WTC11 (cell line): ENCODE measurements at places on chromosomes 7 and 10.

DNA sequence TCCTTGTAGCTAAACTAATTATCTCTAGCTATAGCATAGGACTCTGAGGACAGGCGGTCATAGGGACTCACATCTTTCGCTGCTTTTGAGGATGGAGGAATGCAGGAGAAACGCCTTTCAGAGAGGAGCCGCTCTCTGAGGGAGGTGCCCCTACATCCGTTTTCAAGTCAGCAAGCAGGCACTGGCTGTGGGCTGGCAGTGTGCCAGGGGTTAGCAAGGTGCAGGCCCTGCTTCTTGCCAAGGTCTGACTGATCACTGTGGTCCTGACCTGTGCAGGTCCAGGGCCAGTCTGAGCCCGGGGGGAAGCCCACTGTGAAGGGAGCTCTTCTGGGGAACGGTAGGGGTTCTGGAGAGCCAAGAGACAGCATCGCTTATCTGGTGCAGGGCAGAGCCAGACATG lies 89.4 kb downstream of the SH3PXD2A start:
- no peak for DNase-seq

DNA sequence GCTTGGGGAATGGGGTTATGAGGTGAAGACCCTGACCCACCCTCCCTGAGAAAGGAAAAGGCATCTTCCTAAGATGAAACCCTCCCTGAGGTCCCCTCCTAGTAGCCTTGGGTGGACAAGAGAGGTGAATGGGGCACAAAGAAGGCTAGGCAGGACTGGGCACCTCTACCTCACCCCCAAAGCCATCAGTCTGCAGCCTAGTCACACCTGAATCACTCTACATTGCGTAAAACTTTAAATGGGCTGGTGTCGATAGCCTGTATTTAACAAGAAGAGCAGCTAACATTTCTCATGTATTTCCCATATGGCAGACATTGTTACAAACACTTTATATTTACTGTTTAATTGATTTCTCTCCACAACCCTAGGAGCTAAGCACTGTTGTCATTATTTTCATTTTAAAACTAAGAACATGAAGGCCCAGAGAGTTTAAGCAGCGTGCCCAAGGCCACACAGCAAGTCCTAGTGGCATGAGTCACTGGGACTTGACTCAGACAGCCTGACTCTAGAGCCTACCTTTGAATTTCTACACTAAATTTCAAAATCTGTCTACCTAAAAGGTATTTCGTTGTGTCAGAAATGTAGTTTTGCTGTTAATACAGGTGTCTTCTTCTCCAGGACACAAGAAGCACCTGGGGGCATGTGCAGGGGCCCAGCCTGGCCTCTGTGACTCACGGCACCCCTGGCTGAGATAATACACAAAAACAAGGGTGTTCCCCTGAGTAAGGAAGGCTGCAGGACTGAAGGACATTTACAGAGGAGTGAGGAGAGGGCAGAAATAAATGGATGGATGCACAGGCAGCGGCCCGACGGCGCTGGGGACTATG lies 3.4 kb downstream of the AOC1 start:
- DNase-seq: no peak

DNA sequence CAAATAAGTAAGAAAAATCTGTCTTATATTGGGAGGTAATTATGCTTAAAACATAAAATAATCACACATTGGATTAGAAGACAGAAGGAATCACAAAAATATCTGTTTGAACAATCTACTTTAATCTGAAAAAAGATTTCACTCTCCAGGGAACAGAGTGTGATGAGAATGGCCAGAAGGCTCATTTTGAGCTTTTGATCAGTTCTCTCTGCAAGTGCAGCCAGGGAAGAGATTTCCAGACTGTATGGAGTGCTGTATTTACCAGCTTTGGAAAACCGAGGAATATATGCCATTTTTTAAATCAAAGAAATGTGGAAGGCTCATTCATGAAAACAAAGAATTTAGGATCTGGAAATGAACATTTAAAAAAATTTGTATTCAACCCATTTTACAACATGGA lies 83.0 kb upstream of the WAC start:
- no peak for DNase-seq

DNA sequence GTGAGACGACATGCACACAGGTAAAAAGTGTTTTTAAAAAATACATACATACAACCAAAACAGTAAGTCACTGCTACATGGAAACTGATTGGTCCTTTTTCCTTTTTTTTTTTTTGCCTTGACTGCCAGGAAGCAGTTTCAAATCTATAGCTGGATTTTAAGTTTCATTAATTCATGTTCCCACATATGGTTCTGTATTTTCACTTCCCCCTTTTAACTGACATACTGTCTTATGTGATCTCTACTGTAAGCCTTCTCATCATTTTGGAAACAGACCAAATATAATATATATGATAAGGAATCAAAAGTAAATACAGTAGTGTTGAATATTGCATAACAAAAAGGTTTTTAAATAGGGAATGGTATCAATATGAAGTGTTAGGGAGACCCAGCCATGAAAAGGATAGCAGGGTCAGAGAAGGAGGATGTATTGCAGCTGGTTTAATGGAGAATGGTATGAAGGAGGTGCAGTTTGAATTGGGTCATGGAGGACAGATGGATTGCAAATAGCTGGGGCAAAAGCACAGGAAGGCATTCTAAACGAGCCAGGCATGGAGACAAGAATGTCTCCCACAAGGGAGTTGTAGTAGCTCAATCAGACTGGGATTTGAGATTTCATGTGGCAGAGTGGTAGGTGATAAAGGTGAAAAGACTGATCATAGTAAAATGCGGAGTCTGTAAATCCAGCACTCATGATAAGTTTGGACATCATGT lies 5.4 kb downstream of the CAV1 start:
- no peak for DNase-seq

GRCh38 chr7:5361446-5362127 lies 62.0 kb downstream of the TNRC18 start:
- no peak for DNase-seq

- DNase-seq: no peak
These were observed 5.7 kb downstream of the ANKRD1 start for GRCh38 chr10:90914992-90915765.

DNA sequence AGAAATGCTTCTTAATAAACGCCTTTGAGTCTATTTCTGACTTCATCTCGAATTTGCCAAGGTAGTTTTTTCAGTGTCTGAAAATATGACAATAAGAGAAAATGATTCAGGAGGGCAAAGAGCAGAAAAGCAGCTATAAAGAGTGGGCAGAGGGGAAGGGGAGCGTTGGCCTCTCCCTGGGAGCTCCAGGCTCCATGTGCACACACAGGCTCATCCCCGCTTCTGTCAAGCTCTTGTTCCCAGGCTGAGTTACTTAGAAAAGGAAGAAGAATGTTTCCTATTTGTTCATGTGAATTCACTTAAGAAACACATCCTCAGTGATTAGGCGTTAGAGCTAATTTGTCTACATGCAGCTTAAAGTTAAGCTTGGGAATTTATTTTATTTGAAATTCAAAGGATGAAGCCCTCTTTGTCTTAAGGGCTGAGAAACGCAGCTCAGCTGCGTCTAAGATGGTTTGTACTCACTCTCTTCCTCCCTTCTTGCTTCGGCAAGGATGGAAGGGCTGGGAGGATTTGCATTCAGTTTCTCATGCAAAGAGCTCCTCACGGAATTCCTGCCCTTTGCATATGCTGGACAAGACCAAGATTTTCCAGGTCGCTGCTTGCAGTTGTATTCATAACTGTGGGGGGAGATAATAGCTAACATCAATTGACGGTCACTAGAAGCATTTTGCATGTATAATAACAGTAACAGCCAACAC lies 29.0 kb upstream of the ATXN7L1 start:
- DNase-seq: peak; percentile 36

GRCh38 chr7:94421681-94422080 lies 27.0 kb downstream of the COL1A2 start:
- DNase-seq: no peak

- no peak for DNase-seq
These were observed 185.1 kb downstream of the DGKI start for GRCh38 chr7:137661634-137662033.

- DNase-seq: no peak
These were observed 399.8 kb upstream of the NFE2L3 start for GRCh38 chr7:25752154-25752553.

DNA sequence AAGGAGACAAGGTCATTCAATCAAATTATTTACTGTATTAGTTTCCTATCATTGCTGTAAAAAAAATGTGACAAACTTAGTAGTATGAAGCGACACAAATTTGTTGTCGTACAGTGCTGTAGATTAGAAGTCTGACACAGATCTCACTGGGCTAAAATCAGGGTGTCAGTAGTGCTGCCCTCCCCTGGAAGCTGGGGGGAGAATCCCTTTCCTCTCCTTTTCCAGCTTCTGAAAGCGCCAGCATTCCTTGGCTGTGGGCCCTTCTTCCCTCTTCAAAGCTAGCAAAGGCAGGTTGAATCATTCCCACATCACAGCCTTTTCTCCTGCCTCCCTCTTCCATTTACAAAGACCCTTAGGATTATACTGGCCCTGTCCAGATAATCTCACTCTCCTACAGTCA lies 28.0 kb downstream of the VPS41 start:
- peak; percentile 50 for DNase-seq

DNA sequence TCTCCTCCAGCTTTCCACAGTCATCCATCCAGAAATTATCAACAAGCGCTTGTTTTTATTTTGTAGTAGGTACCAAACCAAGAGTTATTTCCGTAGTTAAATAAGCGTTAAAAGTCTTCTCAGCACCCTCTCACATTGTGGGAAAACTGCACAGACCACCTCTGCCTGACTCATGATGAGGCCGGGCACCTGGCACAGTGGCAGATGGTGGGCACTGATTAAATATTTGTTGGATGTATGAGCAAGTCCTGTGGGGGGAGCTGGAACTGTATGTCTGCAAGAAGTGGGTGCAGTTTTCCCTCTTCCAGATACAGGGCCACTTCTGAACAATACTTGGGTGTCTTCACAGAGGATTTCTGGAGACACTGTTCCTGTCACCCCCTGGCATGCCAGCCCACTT lies 5.3 kb upstream of the REPIN1 start:
- DNase-seq: peak; percentile 2

- no peak for DNase-seq
These were observed 120.5 kb upstream of the IMMP2L start for GRCh38 chr7:111682588-111683340.

DNA sequence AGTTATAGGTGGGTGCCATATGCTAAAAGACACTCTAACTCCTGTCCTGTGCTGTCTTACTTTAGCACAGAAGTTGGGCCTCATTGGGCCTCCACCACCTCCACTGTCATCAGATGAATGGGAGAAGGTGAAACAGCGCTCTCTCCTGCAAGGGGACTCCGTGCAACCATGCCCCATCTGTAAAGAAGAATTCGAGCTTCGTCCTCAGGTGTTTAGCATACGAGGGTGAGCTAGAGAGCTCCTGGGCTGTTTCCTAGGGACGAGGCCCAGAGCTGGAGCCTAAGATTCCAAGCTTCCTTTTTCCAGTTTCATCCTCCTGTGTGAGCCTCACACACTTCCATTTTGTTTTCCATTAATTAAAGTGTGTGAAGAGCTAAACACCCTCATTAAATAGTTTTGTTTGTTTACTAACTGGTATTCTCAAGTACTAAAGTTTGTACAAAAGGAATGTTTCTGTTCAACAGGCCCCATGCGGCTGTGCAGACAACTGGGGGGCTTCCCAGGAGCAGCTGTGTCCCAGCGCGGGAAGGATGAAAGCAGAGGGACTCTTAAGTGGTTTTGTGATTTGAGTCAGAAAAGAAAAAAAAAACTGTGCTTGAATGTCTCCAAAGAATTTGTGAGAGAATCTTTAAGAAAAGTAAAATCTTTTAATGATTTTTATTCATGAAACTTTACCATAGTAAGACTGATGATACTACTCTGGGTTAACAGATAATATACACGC lies 14.1 kb downstream of the RNF32 start:
- DNase-seq: no peak

DNA sequence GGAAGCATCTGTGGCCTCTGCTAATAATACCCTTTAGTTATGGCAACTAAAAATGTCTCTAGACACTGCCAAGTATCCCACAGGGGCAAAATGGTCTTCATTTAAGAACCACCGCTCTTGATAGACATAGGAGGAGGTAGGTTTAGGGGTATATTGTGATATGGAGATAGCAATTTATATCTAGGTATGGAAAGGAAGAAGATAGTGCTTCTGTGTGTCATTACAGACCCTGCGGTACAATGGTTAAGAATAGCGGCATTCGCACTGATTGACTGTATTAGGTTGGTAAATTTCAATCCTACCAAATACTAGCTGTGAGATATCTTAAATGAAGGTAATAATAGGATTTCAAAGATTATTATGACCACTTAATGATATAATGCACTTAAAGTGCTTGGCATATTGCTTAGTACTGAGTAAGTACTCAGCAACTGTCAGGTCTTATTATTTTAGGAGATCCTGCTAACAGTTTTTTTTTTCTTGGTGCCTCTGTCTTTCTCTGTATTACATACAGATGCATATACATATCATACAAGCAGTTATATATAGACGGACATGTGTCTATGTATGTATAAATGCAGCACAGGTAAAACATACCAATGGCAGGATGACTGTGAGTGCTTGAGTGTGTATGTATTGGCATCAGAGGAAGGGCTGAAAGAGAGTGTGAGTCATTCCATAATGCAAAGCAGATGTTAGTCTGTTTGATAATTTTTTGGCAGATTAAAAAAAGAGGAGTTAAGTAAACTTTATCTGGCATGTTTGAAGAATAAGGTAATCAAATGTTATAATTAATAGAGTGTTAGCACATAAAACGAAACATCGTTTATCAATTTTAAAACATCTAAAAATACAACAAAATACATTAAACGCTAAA lies 50.0 kb upstream of the ITGB8 start:
- no peak for DNase-seq

GRCh38 chr7:66877577-66878300 lies 43.3 kb upstream of the TMEM248 start:
- DNase-seq: no peak

DNA sequence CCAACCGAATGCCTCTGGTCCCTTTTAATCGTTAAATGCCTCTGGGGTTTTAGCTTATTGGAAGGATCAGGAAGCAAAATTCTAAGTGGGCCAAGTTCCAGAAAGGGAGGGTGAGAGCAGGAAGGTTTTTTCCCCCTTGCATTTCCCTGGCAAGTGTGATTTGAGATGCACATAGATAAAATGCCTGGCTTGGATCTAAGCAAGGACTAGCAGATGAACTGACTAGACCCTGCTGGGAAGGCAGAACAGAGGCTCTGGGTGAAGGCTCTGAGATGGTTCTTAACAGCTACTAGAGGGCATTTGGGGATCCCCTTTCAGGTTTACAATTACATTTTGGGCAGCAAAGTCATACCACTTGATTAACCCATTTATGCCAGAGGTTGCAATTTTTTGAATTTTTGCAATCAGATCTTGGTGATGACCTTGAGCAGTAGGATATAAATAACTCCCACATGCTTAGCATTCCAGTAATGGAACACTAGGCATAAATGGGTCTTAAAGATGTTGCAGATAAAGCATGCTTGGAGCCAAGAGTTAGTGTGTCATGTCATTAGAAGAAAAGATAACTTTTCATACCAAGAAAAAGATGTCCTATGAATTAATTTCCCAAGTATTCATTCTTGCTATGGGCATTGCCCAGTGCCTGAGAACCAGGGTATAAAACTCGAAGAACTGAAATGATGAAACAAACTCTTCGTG lies 205.9 kb downstream of the SEC23IP start:
- no peak for DNase-seq
